Naive thymus-derived CD4-positive, alpha-beta T cell (primary cell): ENCODE measurements at places on chromosomes 7 and 10. TPM values are rescaled to one million over a fixed set of nuclear protein-coding genes. Genes with fewer than 3 reads are reported as not detected.

GRCh38 chr10:3785851-3786271, 852 bp upstream of the KLF6 start:
- H3K4me3 ChIP-seq: peak overlapping the region; percentile 75
- H3K27ac ChIP-seq: peak overlapping the region; percentile 99
- H3K27me3 ChIP-seq: no peaks in the 10 kb centered on the region
- DNase-seq: peak; percentile 47
- H3K4me1 ChIP-seq: peaks cover 25% of the 10 kb centered on the region

DNA sequence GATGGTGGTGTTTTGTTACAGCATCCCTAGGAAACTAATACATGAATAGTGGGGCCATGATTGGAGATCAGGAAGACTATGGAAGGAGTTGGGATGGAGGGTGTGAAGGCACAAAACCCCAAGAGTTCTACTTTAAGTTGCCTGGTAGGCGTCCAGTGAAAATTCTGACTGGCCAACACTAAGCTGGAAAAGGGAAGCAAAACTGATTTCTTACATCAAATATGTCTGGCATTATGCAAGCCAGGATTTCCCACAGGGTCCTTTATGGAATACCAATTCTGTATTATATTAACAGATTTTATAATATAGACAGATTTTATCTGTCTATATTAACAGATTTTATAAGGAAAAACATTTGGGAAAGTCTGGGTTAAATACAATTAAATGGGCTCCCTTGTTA, 16.2 kb downstream of the CPVL start:
- no peaks in the 10 kb centered on the region for H3K4me1 ChIP-seq
- no peaks in the 10 kb centered on the region for H3K36me3 ChIP-seq
- DNase-seq: no peak
- H3K27ac ChIP-seq: no peak overlapping the region
- no peak overlapping the region for H3K4me3 ChIP-seq

DNA sequence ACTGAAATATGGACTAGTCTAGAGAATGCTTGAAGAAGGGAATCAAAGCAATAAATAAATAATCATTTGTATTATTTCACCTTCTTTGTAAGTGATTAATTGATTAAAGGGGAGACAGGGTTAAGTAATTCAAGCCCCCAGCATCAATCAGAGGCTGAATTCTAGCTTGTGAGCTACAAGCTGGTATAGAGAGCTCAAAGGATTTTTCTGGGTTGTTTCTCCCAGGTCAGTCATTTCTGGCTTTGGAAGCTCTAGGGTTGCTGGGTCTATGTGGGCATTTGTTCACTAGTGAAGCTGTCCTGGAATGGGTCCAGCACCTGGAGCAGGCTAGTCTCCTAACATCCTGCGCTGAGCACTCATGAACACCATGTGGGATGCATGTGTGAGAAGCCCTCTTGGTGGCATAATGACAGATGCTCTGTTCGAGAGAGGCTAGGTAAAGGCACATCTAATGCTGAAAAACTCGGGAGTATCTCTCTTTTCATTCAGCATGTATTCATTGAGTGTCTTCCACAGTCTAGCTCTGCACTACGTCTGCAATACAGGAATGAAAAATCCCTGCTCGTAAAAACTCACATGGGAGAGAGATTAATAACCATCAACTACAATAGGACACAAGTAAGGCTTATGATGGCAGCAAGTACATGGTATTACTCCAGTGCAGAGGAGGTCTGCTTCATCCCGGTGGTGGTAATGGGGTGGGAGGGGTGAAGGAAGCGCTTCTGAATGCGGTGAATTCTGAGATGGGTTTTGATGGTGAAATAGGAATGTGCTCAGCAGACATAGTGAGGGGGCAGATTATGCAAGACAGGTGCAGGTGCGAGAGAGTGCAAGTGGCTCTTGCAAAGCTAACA, 68.0 kb upstream of the NRP1 start:
- H3K4me3 ChIP-seq: no peak overlapping the region
- H3K36me3 ChIP-seq: no peaks in the 10 kb centered on the region
- H3K4me1 ChIP-seq: no peaks in the 10 kb centered on the region
- no peak for DNase-seq
- H3K27ac ChIP-seq: no peak overlapping the region

- no peak overlapping the region for H3K27ac ChIP-seq
- H3K27me3 ChIP-seq: no peaks in the 10 kb centered on the region
- no peaks in the 10 kb centered on the region for H3K36me3 ChIP-seq
- DNase-seq: no peak
Measured at GRCh38 chr10:19500959-19501358, 315.3 kb upstream of the PLXDC2 start.

GRCh38 chr7:155745737-155746136, 66.5 kb downstream of the SHH start:
- DNase-seq: no peak
- peaks cover 15% of the 10 kb centered on the region for H3K36me3 ChIP-seq
- no peak overlapping the region for H3K4me3 ChIP-seq

Gene BCL7B
- polyA plus RNA-seq: 89.1 TPM

Gene TAC1
- polyA plus RNA-seq: not detected

Gene PYROXD2
- polyA plus RNA-seq: 5.6 TPM

DNA sequence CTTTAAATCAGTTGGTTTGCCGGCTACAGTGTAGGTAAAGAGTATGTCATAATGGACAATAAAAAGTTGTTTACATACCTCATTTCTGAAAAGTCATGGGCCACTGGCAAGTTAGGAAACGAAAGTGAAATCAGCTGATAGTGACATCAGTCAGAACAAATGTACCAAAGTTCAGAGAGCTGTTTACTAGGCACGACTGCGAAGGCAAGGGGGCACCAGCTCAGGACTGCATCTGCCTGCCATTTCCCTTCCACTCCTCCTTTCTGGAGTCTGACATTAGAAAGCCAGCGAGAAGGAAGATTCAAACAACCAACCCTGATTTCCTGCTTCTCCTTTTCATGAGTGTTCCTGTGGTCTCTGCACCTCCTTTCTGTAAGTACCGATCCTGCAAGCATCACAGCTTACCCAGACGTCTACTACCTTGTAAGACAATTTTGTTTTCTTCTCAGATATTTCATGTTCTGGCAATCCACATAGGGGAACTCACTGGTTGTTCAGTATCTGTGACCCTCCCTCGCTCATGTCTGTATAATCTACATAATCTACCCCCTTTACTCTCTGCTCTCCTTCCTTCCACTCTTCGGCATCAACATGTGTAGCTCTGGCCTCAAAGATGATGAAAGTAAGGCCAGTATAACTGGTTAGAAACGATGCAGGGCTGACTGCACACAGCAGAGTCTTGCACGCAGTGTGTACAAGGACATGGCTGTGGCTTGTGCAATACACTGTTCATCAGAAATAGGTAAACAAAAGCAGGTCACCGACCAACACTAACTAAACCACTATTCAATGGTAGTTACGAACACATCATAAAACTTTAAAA, at the start of gene TMEM140:
Gene TMEM140, plus strand, starts transcription at position 174 of the 823 bp plus-strand sequence. CDS start 16,370 bp downstream, outside the sequence.
- DNase-seq: peak; percentile 81
- peaks cover 4% of the 10 kb centered on the region for H3K36me3 ChIP-seq
- peaks cover 38% of the 10 kb centered on the region for H3K4me1 ChIP-seq
- H3K27ac ChIP-seq: peak within 1 kb of the TSS; percentile 90
- H3K4me3 ChIP-seq: peak within 1 kb of the TSS; percentile 71

Gene ADGRA1
- polyA plus RNA-seq: not detected

GRCh38 chr7:103532955-103533354, 86.9 kb upstream of the SLC26A5 start:
- H3K27ac ChIP-seq: no peak overlapping the region
- no peak for DNase-seq
- H3K4me1 ChIP-seq: no peaks in the 10 kb centered on the region
- no peaks in the 10 kb centered on the region for H3K27me3 ChIP-seq

DNA sequence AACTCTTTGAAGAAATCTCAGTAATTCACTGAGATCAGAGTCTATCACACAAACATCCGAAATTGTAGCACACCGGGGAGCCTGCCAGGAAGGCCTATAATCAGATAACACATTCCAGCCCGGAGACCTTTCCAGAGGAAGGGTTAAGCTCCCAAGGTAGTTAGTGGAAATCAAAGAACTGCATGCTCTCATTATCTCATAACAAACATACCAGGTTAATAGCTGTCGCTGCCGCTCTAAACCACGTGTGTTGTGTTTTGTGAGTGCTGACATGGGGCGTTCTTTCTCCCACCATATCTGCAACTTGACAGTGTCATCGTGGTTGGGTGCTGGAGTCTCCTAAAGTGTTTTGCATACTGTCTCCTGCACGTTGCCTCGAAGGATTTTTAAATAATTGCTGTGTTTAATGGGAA, 120.7 kb upstream of the CARD11 start:
- H3K27ac ChIP-seq: no peak overlapping the region
- no peaks in the 10 kb centered on the region for H3K4me1 ChIP-seq
- no peak overlapping the region for H3K4me3 ChIP-seq
- H3K27me3 ChIP-seq: no peaks in the 10 kb centered on the region
- DNase-seq: no peak

Gene GPR15LG
- polyA plus RNA-seq: not detected

Gene GPNMB
- not detected for polyA plus RNA-seq

GRCh38 chr10:129778571-129778970, 185.5 kb downstream of the EBF3 start:
- no peaks in the 10 kb centered on the region for H3K4me1 ChIP-seq
- H3K36me3 ChIP-seq: no peaks in the 10 kb centered on the region
- no peak for DNase-seq
- no peak overlapping the region for H3K4me3 ChIP-seq
- H3K27ac ChIP-seq: no peak overlapping the region

Gene ITIH5
- polyA plus RNA-seq: not detected
